GOT3 (cell line): ENCODE measurements at places on chromosomes 6 and 20.

GRCh38 chr6:157400676-157401075, 19.7 kb downstream of the ZDHHC14 start:
- no peak for DNase-seq

- DNase-seq: peak; percentile 83
Measured at GRCh38 chr20:36543184-36544133, 2.1 kb downstream of the MYL9 start.

DNA sequence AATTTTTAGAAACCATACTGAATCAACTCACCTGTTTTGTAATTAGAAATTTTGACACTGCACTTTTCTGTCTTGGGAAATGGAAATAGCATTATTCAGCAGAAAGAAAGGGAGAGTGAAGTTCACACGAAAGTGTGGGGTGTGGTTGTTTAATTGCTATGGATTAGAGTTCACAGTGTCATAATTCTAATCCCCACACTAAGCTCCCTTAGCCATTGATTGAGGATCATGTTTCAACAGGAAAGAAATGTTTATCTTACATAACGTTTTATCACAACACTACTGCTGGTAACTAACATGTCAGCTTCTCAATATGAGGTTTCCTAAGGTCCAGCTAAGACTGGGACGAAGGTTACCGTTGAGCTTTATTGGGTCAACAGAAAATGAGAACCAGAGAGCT, 31.4 kb upstream of the GSTA5 start:
- DNase-seq: no peak

DNA sequence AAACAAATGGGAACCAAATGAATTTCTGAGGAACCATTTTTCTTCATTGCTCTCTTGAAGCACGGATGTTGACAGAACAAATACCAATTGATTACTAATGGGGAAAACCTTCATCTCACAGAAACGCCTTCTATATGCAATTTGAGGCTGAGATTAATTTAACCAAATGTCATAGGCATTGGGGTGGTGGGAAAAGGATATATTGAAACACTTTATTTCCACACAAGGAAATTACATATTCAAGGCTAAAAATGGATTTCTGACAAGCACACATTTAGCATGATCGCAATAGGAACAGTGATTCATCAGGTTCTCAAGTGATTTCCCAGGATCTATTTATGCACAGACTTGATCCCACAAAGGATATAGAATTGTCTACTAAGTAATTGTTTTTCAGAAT, 88.9 kb downstream of the COL12A1 start:
- DNase-seq: no peak

DNA sequence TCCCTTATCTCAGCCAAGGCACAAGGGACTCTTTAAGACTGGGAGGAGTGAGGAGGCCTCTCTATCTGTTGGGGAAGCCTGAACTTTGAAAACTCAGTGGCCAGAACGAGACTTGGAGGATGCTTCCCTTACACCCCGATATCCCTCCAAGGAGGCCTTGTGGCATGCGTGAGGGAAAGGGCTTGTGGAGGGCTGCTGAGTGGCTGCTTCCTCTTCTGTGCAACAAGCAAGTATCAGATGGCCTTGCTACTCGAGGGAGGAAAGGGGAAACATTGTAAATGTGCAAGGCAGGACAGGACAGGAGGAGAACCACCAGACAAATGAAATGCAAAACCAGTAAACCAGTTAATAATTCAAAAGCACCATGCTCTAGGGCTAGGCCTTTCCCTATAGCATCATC, 306.5 kb upstream of the MAP3K7 start:
- no peak for DNase-seq

DNA sequence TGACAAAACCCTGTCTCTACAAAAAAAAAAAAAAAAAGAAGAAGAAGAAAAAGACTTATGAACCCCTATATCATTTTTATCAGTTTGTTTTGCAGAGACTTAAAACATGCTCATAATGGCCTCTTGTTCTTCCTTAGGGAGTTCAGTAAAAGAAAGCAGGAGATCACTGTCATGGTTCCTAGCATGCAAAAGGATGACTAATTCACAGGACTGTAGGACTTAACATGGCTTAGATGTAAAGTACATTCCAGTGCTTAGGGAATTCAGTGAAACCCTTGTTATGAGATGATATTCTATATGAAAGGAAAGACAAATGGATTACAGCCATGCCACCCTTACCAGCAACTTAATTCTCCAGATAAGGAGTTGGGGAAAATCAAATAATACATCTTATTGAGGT, 29.5 kb downstream of the EEF1A1 start:
- DNase-seq: no peak

DNA sequence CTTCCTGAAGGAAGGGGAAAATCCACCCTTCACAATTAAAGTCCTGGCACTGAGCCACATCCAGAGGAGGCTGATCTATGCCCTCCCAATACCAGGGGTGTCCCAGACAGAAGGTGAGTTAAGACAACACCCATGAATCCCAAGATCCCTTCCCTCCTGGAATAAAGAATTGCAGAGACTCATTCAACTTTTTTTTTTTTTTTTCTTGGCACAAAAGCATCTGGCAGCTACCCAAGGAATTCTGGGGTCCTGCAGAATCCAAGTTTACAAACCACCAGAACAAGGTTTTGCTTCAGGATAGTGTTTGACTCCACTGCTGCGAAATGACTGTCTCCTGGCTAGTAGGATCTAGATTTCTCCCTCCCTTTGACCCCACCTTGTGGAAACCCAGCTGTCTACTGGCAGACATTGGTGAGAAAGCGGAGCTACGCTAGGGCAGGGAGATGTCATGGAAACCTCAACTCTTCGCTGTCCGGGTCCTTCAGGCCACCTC, 37.4 kb downstream of the JAG1 start:
- DNase-seq: no peak
